ENCODE measurements at places on chromosomes 11 and 22.

GRCh38 chr11:88521799-88522201 is 184.3 kb upstream of the CTSC start:
- no peak for DNase-seq

DNA sequence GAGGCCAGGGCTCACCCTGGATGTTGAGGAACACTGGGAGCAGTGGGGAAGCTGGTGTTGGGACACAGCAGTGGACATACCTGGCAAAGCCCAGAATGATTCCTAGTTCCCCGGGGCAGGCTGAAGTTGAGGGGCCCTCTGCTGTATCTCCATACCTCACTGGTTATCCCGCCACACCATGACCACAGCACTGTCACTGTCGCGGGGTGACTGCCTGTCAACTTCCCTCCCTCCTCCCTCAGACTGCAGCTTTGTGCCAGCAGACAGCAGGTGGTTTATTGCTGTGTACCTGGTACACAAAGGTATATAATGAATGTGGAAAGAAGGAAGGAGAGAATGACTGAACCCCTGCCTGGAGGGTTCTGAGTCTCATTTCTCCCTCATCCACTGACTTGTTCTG is 318.7 kb downstream of the TMEM135 start:
- no peak for DNase-seq

DNA sequence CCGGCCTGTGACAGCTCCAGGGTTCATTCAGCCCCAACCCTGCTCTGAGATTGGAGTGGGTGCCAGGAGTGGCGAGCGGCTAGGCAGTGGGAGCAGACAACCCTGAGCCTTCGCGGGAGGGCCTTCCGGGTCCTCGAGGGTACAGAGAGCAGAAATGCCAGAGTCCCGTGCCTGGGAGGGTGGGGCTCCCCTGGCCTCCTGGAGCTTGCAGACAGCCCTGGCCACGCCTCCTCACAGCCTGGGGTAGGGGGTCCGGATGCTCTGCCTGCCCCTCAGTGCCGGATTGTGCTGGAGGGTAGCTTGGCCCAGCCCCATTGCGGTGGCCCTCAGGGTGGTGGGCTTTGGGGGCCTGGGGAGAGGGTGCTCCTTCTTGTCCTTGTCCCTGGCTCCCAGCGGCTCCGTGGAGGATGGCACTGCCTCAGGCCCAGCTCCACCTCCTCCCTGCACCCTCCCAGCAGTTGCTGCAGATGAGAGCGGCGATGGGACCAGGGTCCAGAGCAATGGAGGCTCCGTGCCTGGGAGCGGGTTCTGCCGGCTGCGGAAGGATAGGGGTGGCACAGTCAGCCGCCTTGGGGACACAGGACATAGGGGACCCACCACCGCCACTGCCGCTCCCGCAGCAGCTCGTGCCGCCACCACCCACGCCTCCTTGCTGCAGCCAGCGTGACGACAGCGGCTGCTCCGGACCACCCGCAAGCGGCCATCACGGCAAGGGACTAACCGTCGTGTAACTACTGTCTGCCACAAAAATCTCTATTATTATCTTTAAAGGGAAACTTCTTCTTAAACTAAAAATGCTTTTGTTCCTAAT is 34.9 kb upstream of the OR10G7 start:
- DNase-seq: peak; percentile 25

DNA sequence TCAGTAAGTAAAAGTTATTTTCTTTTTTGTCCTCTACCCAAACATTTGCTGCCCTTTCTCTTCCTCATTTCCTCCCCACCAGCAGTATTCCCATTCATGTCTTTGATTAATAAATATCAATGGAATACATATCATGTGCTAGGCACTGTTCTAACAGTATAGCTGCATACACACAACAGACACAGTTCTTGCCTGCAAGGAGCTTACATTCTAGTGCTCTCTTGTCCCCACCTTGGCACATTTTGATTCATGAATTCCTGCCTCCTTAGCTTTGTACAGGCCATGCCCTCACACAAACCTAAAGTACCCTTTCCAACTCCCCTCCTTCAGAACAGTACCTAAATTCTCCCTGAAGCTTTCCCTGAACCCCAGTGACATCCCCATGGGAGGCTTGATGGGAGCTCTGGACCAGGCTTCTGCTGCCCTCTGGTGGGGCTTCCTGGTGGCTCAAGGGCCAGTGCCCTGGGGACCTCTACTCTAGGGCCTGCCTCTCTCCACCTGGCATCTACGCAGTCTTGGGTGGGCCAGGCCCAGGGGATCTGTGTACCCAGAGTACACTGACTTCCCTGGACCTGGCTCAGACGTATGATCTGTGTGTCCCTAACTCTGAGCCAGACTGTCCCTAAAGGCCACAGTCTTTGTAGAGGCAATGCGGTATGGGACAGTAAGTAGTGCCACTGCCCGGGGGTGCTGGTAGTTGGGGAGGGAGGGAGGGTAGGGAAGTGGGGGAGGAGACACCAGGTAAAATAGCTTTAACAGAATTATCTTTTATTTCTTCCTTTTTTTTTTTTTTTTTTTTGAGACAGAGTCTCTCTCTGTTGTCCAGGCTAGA is 14.1 kb downstream of the RPS13 start:
- peak; percentile 67 for DNase-seq

- peak; percentile 18 for DNase-seq
Measured at GRCh38 chr22:19855504-19856409, 1.1 kb upstream of the GNB1L start.

GRCh38 chr11:98589967-98590366 is 430.8 kb upstream of the CNTN5 start:
- no peak for DNase-seq
